ENCODE measurements at places on chromosomes 4 and X.

DNA sequence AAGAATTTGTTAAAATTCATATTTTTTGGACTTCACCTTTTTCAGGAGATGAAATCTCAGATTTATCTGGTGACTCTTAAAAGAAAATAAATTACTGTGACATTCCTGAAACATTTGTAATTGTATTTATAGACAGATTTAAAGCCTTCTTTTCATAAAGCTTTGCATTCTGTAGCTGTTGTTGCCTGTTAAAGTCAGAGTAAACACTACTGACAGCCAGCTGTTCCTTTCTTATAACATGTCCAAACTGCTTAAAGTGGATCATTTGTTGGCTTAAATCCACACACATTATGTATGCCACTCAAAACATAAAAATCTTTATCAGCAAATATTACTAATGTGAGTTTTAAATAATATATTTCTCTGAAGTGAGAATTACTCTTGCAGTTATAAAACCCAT, 157.5 kb downstream of the TECRL start:
- DNase-seq = no peak

DNA sequence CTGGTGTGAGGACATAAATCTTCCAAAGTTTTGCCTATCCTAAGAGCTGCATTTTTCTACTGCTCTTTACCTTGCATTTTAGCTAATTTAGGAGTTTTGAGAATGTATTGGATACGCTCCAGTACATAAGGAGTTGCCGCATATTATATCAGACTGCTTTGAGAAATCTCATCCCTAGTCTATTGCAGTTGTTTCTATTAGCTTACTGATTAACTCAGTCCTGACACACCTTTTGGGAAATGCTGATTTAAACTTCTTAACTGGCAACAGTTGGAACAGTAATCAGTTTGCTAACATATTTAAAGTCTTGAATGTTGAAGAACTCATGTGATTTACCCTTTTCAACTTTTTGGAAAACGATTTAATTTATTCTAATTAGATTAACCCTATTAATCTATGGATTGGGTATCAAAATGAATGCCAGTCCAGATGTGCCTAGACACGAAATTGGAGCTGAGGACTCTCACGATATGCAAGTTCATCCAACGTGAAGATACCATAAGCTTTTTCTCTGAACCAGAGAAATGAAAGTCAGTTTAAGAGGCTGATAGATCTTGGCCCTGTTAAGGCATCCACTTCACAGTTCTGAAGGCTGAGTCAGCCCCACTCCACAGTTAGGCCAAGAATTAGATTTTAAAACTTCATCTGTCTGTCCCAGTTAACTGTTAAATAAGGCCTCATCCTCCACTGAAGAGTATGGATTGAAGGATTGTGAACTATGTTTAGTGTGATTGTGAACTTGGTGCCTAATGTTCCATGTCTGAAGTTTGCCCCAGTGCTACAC, 90.0 kb downstream of the MAOA start:
- DNase-seq = no peak

DNA sequence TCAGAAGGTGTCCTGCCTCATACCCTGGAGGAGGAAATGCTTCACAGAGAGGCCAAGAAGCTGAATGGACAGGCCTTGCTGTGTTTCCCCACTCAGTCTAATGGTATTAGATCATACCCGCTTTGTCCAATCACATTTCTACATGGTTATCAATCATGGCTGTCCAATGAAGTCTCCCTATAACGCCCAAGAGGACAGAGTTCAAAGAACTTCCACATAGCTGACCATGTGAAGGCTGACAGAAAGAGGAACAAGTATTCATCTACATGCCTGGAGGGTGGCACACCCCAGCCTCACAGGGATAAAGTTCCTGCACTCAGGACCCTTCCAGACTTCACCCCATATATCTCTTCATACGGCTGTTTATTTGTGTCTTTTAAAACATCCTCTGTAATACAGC, 123.4 kb downstream of the MANBA start:
- no peak for DNase-seq

DNA sequence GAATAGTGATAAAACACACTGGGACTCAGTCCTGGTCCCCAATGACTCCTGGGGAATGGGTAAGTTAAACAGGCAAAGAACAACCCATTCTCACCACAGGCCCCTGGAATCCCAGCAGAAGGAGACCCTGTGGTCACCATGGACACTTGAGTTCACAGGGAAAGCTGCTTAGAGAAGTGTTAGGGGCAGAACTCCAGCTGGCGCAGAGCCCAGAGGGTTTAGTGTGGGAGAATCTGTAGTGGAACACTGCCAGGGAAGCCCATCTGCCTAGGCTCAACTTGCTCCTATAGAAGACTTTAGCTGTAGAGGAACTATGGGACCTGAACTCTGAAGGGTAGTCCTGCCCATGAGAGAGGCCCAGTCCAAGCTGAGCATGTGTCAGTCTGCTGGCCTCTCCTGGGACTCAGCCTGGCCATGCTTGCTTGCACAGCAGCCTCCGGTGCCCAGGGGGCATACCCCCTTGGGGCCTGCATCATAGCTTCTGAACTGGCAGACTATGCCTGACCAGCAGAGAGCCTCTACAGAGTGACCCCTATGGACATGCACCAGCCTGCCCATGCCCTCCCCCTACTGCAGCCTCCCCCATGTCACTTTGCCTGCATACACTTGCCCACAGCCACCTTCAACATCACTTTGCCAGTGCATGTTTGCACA, 343.5 kb downstream of the IDS start:
- no peak for DNase-seq

DNA sequence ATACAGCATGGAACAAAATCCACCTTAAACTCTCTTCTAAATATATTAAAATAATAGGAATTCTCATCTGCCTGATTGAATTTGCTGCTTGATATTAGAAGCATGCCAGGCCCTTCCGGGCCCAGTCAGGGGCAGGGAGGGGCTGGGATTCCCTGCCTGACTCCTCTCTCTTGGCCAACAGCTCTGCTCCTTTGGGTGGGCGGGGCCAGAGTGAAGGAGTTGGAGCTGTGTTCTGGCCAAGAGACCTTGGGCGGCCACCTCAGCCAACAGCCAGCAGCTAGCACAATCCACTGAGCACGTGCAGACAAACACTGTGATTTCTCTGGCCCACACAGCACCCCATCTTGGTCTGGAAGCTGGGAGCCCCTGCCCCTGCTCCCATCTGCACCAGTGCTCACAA, 140.3 kb downstream of the PJA1 start:
- DNase-seq = no peak

- no peak for DNase-seq
These were observed 64.5 kb upstream of the PRPS1 start for GRCh38 chrX:107563824-107564223.

- peak; percentile 0 for DNase-seq
These were observed 831.5 kb downstream of the STIM2 start for GRCh38 chr4:27692158-27692557.

- peak; percentile 12 for DNase-seq
These were observed 141.8 kb downstream of the DCHS2 start for GRCh38 chr4:154349829-154350228.

All from lung microvascular endothelial cell (primary cell).